ENCODE measurements at places on chromosomes 2 and 18. TPM values are rescaled to one million over a fixed set of nuclear protein-coding genes. Genes with fewer than 3 reads are reported as not detected.

The SLC30A3 gene
- 0.22 TPM for total RNA-seq

The FNDC4 gene
- not detected for total RNA-seq

The LRRTM4 gene
- not detected for total RNA-seq

The FLACC1 gene
- total RNA-seq: 0.98 TPM

The PASK gene
- total RNA-seq: 68.5 TPM

The MAP3K2 gene
- 41.1 TPM for total RNA-seq

The LYPD6 gene
- not detected for total RNA-seq

The CCDC74B gene
- total RNA-seq: 1.4 TPM

The ANKRD30B gene
- total RNA-seq: not detected

The EVA1A gene
- total RNA-seq: 0.23 TPM

DNA sequence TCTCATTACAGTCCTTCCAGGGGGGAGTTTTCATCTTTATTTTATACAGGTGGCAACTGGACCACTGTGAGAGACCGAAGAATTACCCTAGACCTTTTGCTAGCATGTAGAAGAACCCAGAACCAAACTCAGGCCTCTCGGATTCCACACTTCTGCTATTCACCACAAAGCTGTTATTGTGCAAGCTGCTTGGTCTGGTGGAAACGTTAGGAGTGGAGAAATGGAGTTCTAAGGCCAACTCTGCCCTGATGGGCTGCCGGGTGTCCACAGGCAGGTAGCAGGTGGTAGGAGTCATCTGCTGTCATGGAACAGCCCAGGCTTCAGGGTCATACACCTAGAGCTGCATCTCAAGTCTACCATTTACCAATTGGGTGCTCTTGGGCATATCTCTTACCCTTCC is 218.8 kb downstream of the BCL11A start:
- DNase-seq: no peak
- no peak overlapping the region for H3K4me3 ChIP-seq
- no peaks in the 10 kb centered on the region for H3K27me3 ChIP-seq
- no peak overlapping the region for H3K27ac ChIP-seq
- H3K36me3 ChIP-seq: no peaks in the 10 kb centered on the region
- H3K4me1 ChIP-seq: no peaks in the 10 kb centered on the region

- no peak overlapping the region for H3K27ac ChIP-seq
- H3K36me3 ChIP-seq: no peaks in the 10 kb centered on the region
- no peak overlapping the region for H3K4me3 ChIP-seq
- no peaks in the 10 kb centered on the region for H3K4me1 ChIP-seq
Measured at GRCh38 chr2:46315103-46315890, 18.1 kb downstream of the EPAS1 start.

- H3K4me1 ChIP-seq: no peaks in the 10 kb centered on the region
- DNase-seq: no peak
- no peak overlapping the region for H3K27ac ChIP-seq
- H3K4me3 ChIP-seq: no peak overlapping the region
- no peaks in the 10 kb centered on the region for H3K36me3 ChIP-seq
- peaks cover 3% of the 10 kb centered on the region for H3K27me3 ChIP-seq
Measured at GRCh38 chr2:66789741-66790140, 354.8 kb downstream of the MEIS1 start.

DNA sequence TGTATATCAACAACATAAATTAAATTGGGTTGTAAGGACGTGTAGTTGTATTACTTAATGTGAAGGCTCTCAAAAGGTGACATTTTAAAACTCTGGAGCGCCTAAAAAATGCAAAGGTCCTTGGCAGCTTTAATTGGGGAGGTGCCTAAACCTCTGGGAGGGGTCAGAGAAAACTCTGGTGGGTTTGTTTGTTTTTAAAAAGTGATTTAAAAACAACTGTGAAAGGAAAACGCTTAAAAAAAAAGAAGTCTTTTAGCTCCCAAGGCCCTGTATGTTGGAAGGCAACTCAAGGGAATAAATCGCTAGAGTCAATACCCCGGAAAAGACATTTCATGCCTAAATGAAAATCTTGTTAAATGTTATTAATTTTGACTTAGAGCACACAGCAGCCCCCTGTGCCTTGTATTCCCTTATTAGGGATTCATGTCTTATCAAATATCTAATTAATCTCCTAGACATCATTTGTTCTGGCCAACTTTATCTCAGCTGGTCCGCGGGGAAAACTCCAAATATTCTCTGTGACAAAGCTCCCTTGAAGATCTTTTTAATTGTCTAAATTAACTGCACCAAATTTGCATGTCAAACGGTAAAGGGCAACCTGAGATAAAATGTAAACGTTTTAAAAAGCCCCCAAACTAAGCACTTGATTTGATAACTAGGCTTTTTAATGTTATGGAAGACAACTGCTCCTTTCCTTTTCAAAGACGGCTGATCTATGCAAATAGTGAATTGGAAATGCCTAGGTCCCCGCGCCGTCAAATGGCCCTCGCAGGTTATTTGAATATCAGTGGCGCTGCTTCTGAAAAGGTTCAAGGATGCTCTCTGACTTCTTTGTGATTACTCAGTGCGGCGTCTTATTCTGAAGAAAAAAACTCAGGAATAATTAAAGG is 4.2 kb downstream of the SP9 start:
- peaks cover 79% of the 10 kb centered on the region for H3K27me3 ChIP-seq
- no peak for DNase-seq
- no peak overlapping the region for H3K4me3 ChIP-seq
- H3K27ac ChIP-seq: no peak overlapping the region

DNA sequence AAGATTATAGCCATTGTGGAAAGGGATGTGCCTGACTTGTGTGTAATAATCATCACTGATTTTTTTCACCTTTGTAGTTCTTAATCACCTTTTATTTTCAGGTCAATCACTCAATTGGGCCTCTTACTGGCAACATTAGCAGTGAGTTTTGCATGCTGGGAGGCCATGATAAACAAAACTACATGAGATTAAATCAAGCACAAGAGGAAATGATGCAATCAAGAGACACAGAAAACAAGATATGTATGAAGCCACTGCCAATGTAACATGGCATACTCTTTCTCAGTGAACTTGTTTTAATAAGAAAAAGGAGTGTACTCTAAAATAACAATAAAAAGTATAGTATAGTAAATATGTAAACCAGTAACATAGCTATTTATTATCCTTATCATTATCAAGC is 69.9 kb upstream of the FSIP2 start:
- no peaks in the 10 kb centered on the region for H3K36me3 ChIP-seq
- no peak for DNase-seq
- H3K4me3 ChIP-seq: no peak overlapping the region
- H3K4me1 ChIP-seq: no peaks in the 10 kb centered on the region
- no peaks in the 10 kb centered on the region for H3K27me3 ChIP-seq
- H3K27ac ChIP-seq: no peak overlapping the region

- no peak for DNase-seq
- peaks cover 4% of the 10 kb centered on the region for H3K27me3 ChIP-seq
- no peak overlapping the region for H3K27ac ChIP-seq
- H3K4me1 ChIP-seq: no peaks in the 10 kb centered on the region
- no peak overlapping the region for H3K4me3 ChIP-seq
- no peaks in the 10 kb centered on the region for H3K36me3 ChIP-seq
Measured at GRCh38 chr2:72092111-72092510, 55.6 kb downstream of the CYP26B1 start.

DNA sequence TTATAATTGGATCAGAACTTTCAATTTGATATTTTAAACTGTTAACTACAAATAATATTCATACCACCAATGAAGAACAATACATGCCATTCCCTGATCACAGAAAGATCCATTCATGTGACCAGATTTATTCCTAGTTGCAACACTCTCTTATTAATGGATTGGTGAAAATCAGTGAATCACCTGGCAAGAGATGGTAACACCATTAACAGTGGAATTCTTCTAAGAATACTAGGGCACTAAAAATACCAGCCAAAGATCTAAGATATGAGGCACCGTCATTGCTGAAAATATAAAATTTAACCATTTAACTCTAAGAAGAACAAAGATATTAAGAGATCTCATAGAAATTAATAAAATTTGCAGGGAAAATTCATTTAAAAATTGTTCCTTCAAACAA is 58.1 kb downstream of the MAP4K3 start:
- H3K36me3 ChIP-seq: peaks cover 16% of the 10 kb centered on the region
- no peaks in the 10 kb centered on the region for H3K27me3 ChIP-seq
- peaks cover 30% of the 10 kb centered on the region for H3K4me1 ChIP-seq

- H3K4me1 ChIP-seq: peaks cover 15% of the 10 kb centered on the region
- DNase-seq: no peak
- H3K27me3 ChIP-seq: no peaks in the 10 kb centered on the region
- no peak overlapping the region for H3K27ac ChIP-seq
- H3K4me3 ChIP-seq: no peak overlapping the region
Measured at GRCh38 chr2:239359196-239359912, 41.5 kb downstream of the HDAC4 start.

DNA sequence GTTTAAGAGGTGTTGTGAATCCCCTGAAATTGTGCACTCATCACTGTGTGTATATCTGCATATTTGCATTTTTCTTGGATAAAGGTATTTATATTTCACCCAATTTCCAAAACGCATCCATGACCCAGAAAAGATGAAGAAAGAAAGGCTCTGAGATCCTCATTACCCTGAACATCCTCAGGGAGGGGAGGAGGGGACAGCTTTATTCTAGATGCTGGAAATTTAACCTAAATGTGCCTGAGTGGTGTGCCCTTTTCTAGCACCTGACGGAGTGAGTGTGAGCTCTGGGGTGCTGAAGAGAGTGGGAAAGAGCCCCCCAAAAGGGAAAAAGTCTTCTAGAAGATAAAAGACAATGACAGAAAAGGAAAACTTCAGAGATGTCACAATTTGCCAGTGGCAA is 20.8 kb downstream of the CNTNAP5 start:
- no peaks in the 10 kb centered on the region for H3K27me3 ChIP-seq
- H3K4me1 ChIP-seq: no peaks in the 10 kb centered on the region
- H3K4me3 ChIP-seq: no peak overlapping the region
- H3K36me3 ChIP-seq: no peaks in the 10 kb centered on the region
- H3K27ac ChIP-seq: no peak overlapping the region

GRCh38 chr2:238551091-238551490 is 124.4 kb downstream of the ASB1 start:
- no peak for DNase-seq
- H3K36me3 ChIP-seq: no peaks in the 10 kb centered on the region
- H3K4me1 ChIP-seq: no peaks in the 10 kb centered on the region

- no peak overlapping the region for H3K4me3 ChIP-seq
- peaks cover 15% of the 10 kb centered on the region for H3K27me3 ChIP-seq
- no peaks in the 10 kb centered on the region for H3K36me3 ChIP-seq
- no peak for DNase-seq
- H3K27ac ChIP-seq: no peak overlapping the region
Measured at GRCh38 chr2:17901246-17901645, 22.8 kb downstream of the KCNS3 start.

DNA sequence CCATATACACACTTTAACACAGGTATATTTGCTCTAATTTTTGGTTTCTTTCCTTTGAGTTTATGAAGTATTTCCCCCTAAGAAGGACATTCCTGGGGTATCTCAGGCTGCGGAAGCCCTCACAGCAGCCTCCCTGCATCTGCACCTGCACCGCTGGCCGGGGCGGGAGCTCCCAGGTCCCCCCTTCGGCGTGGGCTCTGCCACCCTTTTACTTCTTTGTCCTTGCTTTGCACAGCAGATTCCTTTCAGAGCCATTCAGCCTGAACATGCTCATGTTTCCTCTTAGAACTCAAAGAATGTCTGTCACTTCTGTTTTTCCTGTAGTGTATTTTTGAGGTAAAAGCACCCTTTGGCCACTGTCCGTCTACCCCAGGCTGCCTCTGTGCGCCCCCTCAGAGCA is 146.5 kb downstream of the SNTG2 start:
- no peaks in the 10 kb centered on the region for H3K27me3 ChIP-seq
- no peak overlapping the region for H3K27ac ChIP-seq
- peaks cover 9% of the 10 kb centered on the region for H3K4me1 ChIP-seq
- no peak overlapping the region for H3K4me3 ChIP-seq
- no peak for DNase-seq
- peaks cover 1% of the 10 kb centered on the region for H3K36me3 ChIP-seq

DNA sequence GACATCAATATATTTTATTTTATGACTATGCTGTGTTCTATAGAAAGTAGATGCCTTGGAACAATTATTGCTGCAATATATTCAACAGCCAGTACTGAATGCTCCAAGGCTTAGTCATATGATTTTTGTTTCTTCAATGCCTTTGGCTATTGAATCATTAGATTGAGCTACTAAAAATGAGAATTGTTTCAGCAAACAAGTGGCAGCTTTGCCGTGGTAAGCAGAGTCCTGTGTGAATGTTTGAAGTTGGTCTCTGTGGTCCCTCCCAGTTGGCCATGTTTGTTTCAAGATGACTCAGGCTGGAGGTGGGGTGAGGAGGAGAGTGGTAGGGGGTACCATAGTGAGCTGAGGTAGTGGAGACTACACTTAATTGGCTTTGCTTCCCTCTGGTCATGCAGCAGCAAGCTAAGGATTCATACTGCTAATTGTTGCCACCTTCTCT is 198.6 kb upstream of the EPAS1 start:
- H3K27me3 ChIP-seq: no peaks in the 10 kb centered on the region
- peaks cover 23% of the 10 kb centered on the region for H3K36me3 ChIP-seq
- H3K4me3 ChIP-seq: no peak overlapping the region
- H3K4me1 ChIP-seq: peaks cover 10% of the 10 kb centered on the region

GRCh38 chr2:3536682-3537632 is 17.6 kb upstream of the ADI1 start:
- no peaks in the 10 kb centered on the region for H3K27me3 ChIP-seq
- peaks cover 9% of the 10 kb centered on the region for H3K4me1 ChIP-seq
- peak overlapping the region; percentile 85 for H3K4me3 ChIP-seq
- peak overlapping the region; percentile 88 for H3K27ac ChIP-seq
- peaks cover 10% of the 10 kb centered on the region for H3K36me3 ChIP-seq

GRCh38 chr2:142136571-142136970 is 5.8 kb upstream of the LRP1B start:
- no peaks in the 10 kb centered on the region for H3K4me1 ChIP-seq
- no peak overlapping the region for H3K4me3 ChIP-seq
- peaks cover 14% of the 10 kb centered on the region for H3K27me3 ChIP-seq
- no peak overlapping the region for H3K27ac ChIP-seq

GRCh38 chr2:71385012-71385411 is 53.4 kb downstream of the ZNF638 start:
- no peak overlapping the region for H3K4me3 ChIP-seq
- H3K36me3 ChIP-seq: peaks cover 56% of the 10 kb centered on the region
- H3K27me3 ChIP-seq: no peaks in the 10 kb centered on the region
- no peak for DNase-seq
- H3K4me1 ChIP-seq: no peaks in the 10 kb centered on the region

- no peaks in the 10 kb centered on the region for H3K27me3 ChIP-seq
- H3K27ac ChIP-seq: no peak overlapping the region
- no peak for DNase-seq
- no peaks in the 10 kb centered on the region for H3K4me1 ChIP-seq
Measured at GRCh38 chr18:37428288-37428974, 137.2 kb downstream of the CELF4 start.

GRCh38 chr2:186697536-186697935 is 3.7 kb downstream of the FAM171B start:
- H3K27me3 ChIP-seq: peaks cover 64% of the 10 kb centered on the region
- no peak overlapping the region for H3K4me3 ChIP-seq
- H3K4me1 ChIP-seq: peaks cover 9% of the 10 kb centered on the region
- DNase-seq: no peak
- no peak overlapping the region for H3K27ac ChIP-seq
- H3K36me3 ChIP-seq: no peaks in the 10 kb centered on the region

DNA sequence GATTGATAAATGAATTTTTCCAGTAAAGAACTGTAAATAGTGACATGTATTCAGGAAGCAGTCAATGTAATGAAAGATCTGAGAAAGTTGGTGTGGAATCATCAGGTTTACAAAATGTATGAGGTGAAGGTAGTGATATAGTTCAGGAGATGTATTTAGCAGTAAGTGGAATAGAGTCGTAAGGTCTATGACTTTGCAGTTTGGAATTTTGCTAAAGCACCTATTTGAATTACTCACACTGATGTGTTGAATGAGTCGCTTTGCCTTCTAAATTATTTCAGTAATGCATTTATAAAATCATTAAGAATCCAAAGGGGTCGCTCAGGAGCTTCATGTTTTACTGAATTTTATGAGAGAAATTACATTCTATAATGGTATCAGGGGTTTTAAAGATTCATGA is 713.7 kb downstream of the DSC3 start:
- no peak overlapping the region for H3K27ac ChIP-seq
- no peaks in the 10 kb centered on the region for H3K4me1 ChIP-seq
- H3K27me3 ChIP-seq: no peaks in the 10 kb centered on the region
- DNase-seq: no peak

Data from activated naive CD8-positive, alpha-beta T cell treated with anti-CD3 and anti-CD28 coated beads for 36 hours (primary cell).